ENCODE measurements at places on chromosomes 5 and 9.

DNA sequence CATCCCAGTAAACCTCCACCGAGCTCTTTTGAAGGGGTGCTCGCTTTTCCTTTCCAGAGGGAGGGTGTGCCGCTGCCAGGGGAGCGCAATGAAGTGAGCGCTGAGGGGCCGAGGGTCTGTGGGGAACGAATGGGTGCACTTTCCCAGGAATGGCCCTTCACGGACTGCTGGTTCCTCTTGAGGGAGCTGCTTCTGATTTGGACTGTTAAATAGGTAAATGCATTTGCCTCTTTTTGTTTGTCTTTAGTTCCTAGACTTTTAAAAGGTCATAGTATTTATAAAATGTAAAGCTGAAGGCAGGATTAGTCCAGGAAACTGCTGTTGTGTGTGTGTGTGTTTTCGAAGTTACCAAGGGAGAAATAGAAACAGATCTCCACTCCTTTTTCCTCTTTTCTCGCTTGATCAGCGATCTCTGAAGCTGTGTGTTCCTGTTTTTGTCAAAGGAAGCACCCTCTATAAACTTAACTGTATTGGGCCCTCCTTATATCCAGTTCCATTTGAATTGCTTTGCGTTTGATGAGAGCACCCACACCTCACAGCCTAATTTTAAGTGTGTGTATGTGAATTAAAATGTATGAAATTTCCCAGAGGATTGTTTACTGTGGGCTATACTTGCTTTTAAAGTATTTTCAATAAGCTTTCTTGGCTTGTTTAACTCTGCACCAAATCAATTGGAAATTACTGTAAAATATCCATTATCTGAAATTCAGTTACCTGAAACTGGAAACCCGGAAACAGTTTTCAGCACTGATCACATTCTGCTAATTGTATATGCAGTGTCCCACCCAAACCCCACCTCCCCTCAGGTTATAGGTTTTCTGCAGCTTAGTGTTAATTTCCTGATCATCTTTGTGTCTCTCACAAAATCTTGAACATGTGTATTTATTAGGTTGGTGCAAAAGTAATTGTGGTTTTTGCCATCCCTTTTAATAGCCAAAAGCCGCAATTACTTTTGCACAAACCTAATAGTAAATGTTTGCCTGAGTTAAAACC, 966 bp downstream of the SNX2 start:
- no peak for DNase-seq

- no peak for DNase-seq
These were observed 110.6 kb downstream of the ADAMTS2 start for GRCh38 chr5:179234563-179235135.

- no peak for DNase-seq
These were observed 71.4 kb downstream of the SEMA4D start for GRCh38 chr9:89426384-89426961.

- no peak for DNase-seq
These were observed 265.3 kb downstream of the FSTL4 start for GRCh38 chr5:133347039-133347438.

- no peak for DNase-seq
These were observed 412.5 kb upstream of the POU5F2 start for GRCh38 chr5:94153736-94154450.

- DNase-seq = no peak
These were observed 194.7 kb upstream of the KLF4 start for GRCh38 chr9:107684224-107684623.
